ENCODE measurements at places on chromosomes 6 and 20.

DNA sequence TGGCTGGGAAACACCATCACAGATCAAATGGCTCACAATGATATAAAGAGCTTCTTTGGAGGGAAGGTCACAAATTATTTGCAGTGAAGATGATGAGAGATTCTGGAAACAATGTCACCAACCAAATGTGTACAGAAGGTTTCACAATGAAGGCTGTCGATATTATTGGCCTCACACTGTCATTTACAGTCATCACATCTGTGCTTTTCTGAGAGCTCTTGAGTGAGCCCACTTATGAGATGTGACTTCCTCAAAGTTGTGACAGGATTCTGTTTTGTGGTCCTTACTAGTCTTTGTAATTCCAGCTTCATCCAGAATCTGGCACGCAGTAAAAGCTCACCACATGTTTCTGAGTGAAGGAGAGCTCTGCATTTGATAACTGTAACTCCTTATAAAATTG, 133.6 kb downstream of the LMBRD1 start:
- H3K4me3 ChIP-seq, result no peak overlapping the region
- DNase-seq, result no peak
- no peaks in the 10 kb centered on the region for H3K36me3 ChIP-seq
- H3K4me1 ChIP-seq, result no peaks in the 10 kb centered on the region
- H3K27me3 ChIP-seq, result peaks cover 12% of the 10 kb centered on the region

- no peak overlapping the region for H3K27ac ChIP-seq
- no peaks in the 10 kb centered on the region for H3K4me1 ChIP-seq
- no peaks in the 10 kb centered on the region for H3K36me3 ChIP-seq
- peaks cover 13% of the 10 kb centered on the region for H3K27me3 ChIP-seq
These were observed 9.8 kb upstream of the CNKSR3 start for GRCh38 chr6:154520280-154520679.

GRCh38 chr20:717271-717670, 41.7 kb upstream of the SCRT2 start:
- H3K27me3 ChIP-seq, result peaks cover 39% of the 10 kb centered on the region
- no peak for DNase-seq
- no peaks in the 10 kb centered on the region for H3K36me3 ChIP-seq
- no peaks in the 10 kb centered on the region for H3K4me1 ChIP-seq
- no peak overlapping the region for H3K4me3 ChIP-seq
- H3K27ac ChIP-seq, result no peak overlapping the region

- H3K36me3 ChIP-seq, result no peaks in the 10 kb centered on the region
- DNase-seq, result no peak
- no peaks in the 10 kb centered on the region for H3K4me1 ChIP-seq
These were observed 2.7 kb upstream of the WFDC11 start for GRCh38 chr20:45672765-45673164.

DNA sequence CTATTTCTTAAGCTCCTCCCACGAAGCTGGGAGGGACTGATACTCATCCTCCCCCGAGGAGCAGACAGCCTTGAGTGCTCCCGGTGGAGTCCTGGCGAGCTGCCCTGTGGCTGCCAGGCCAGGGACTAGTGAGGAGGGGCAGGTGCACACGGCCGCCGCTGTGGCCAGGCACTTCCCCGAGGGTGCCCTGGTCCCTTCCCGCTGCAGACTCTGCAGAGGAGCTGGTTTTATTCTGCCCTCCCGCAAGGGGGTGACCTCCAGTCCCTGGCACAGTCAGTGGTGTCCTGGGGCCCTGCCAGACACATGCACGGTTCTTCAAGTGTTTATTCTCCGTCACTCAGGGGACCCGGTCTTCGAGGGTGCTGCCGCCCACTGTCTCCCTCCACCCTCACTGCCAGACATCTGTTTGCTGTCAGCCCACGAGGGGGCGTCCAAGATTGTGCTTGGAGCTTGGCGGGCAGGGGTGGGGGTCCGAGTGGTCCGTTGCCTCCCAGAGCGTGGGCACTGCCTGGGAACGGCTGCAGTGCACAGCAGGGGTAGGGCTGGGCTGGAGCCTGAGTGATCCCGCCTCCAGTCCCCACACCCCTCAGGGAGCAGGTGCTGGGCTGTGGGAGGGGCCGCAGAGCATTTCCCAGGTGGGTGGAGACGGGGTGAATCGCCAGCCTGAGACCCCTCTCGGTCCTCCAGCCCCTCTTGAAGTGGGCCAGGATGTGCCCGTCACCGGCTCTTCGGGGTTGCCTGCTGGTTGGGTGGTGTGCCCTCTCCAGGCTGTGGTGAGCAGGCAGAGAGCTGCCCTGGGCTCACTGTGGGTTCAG, 3.1 kb upstream of the CABLES2 start:
- peaks cover 27% of the 10 kb centered on the region for H3K4me1 ChIP-seq
- H3K36me3 ChIP-seq, result no peaks in the 10 kb centered on the region
- peak; percentile 62 for DNase-seq

GRCh38 chr6:25448965-25449538, 169.9 kb downstream of the CARMIL1 start:
- H3K27ac ChIP-seq, result no peak overlapping the region
- no peak for DNase-seq
- H3K4me3 ChIP-seq, result no peak overlapping the region

DNA sequence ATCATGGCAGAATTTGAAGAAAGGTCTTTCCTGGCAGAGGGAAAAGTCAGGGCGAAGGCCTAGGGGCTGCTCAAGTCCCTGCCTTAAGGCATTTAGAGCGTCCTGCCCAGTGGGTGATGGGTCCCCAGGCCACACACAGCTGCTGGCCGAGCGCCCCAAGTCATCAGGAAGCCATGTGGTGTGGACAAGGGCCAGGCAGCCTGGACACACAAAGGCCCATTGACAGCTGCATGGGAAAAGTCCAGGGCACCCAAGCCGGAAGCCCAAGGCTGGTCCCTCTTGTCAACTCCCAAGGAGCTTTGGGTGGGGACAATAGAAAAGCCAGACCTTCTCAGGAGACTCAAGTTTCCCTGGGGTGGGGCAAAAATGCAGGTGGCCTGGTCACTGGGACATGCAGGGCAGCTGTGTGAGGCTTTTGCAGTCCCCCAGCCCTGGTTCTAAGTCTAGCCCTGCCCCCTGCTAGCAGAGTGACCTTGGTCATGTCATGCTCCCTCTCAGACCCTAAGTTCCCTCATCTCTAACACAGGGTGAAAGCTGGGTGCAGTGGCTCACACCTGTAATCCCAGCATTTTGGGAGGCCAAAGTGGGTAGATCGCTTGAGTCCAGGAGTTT, 44.3 kb upstream of the PTGIS start:
- H3K4me1 ChIP-seq, result peaks cover 26% of the 10 kb centered on the region
- no peak overlapping the region for H3K4me3 ChIP-seq
- peaks cover 8% of the 10 kb centered on the region for H3K36me3 ChIP-seq
- H3K27ac ChIP-seq, result no peak overlapping the region
- H3K27me3 ChIP-seq, result peaks cover 22% of the 10 kb centered on the region
